Umbilical cord (tissue), 2 donors: ENCODE measurements at places on chromosomes 6 and 20. TPM values are rescaled to one million over a fixed set of nuclear protein-coding genes. Genes with fewer than 3 reads are reported as not detected.
A peak's percentile ranks its signal among the peaks of the same experiment; 100 is the strongest.

DNA sequence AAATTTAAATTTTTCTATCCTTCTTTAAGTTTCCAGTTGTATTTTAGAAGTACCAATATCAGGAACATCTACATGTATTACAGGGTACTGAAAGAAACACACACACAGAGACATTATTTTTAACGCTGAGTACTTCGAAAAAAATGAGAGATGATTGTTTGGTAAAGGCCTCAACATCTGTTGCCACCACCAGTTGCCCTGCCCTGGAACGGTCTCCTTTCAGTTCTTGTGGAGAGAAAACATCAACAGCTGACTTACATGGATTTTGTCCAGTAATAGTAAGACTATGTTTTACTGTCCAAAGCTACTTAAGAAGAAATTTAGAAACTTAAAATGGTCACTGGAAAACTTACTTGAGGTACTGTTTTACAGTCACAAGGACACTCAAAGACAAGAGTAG, 16.7 kb downstream of the HMGCLL1 start:
- DNase-seq, result no peak

DNA sequence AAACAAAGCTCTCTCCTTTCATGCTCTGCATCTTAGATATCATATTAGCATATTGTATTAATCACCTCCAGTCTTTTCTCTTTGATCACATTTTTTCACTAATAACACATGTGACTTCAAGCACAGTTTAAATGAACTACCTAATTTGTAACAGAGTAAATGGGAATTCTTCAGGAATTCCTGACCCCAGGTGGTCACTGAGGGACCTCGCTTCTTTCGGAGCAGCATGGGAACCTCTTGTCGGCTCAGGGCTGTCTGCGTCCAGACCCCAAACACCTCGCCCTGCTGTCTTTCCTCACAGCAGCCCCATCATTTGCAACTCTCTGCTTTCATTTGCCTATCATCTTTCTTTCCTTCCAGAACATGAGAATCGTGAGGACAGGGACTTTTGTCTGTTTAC, 103.5 kb downstream of the DACT2 start:
- no peak for DNase-seq

DNA sequence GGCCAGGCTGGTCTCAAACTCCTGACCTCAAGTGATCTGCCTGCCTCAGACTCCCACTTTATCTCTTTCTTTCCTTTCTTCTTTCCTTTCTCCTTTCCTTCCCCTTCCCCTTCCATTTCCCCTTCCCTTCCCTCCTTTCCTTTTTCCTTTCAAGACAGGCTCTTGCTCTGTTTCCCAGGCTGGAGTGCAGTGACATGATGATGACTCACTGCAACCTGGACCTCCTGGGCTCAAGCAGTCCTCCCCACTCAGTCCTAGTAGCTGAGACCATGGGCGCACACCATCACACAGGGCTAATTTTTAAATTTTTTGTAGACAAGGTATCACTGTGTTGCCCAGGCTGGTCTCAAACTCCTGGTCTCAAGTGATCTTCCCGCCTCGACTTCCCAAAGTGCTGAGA, 377.6 kb upstream of the ZFP64 start:
- no peak for DNase-seq

DEFB132 gene
- 2.4 TPM for total RNA-seq

GRM4 gene
- 0.96 TPM for total RNA-seq

- DNase-seq, result peak; percentile 70
Observed at GRCh38 chr20:19232997-19233794, 20.8 kb downstream of the SLC24A3 start.

MDC1 gene
- total RNA-seq, result 14.9 TPM

DNA sequence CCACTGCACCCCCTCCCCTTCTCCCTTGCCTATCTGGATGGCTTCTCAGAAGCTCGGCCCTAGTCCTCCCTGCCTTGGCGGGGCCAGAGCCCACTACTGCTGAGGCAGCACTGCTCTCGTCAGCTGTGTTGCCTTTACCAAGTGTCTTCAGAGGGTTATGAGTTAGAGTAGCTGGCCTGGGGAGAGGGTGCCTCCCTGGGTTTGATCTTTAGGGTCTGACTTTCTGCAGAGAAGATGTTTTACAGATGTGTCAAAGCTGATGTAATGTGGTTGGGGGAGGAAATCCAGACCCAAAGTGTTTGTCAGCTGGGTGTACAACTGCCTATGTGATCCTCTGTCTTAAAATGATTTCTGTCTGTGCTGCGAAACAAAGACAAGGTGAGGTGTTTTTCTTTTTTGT, 30.4 kb upstream of the PI16 start:
- DNase-seq, result peak; percentile 82

DNA sequence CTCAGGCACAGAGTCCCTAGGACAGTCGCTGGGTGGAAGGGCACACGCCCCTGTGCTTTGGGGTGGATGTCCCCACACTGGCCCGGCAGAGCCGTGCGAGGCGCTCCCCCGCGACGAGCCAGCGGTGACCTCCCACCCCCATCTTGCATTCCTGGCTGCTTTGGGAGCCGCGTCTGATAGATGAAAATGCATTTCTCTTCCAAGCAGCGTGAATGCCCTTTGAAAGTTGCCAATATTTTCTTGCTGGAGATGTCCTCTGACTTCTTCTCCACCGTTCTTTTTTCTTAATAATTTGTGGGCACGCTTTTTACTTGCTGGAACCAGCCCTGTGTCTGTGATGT, 29.9 kb downstream of the COL20A1 start:
- DNase-seq, result no peak

- DNase-seq, result no peak
Observed at GRCh38 chr6:159646733-159647132, 46.3 kb downstream of the SOD2 start.

GRCh38 chr20:52446421-52447224, 255.0 kb upstream of the ZFP64 start:
- DNase-seq, result no peak

GRCh38 chr6:148593130-148593812, 153.6 kb upstream of the UST start:
- peak; percentile 24 for DNase-seq

GRCh38 chr6:89966228-89966544, 71.9 kb downstream of the GJA10 start:
- DNase-seq, result peak; percentile 99

DNA sequence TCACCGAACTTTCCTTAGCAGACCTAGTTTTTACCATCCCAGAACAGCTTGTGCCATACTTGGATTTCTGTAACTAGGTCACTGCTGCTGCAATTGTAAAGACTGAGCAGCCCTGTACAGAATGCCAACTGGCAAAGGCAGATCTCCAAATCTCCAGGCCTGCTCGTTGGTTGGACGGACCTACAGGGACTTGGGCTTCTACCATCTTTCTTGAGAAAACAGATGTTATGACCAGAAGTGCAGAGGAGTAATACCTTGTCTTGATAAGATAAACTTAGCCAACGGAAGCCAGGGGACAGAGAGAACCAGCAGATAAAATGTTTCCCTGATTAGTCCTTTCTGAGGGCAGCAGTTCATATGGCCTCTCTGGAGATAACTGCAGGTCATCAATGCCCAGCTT, 304.1 kb downstream of the RFPL4B start:
- no peak for DNase-seq

- DNase-seq, result no peak
Observed at GRCh38 chr20:15843777-15844176, 729.5 kb downstream of the KIF16B start.

TREML2 gene
- total RNA-seq, result 0.72 TPM

DNA sequence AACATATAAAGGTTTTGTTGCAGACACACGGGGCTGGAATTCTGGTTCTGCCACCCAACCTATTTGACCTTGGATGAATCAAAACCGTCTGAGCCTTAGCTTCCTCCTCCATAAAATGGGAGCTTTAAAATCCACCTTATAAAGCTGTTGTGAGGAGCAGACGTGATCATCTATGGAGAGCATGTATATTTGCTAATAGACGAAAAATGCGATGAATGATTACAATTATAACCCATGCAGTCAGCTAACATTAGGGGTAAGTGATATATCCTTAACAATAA, 586 bp upstream of the NUP153 start:
- no peak for DNase-seq

ITPR3 gene
- 4.1 TPM for total RNA-seq

DNA sequence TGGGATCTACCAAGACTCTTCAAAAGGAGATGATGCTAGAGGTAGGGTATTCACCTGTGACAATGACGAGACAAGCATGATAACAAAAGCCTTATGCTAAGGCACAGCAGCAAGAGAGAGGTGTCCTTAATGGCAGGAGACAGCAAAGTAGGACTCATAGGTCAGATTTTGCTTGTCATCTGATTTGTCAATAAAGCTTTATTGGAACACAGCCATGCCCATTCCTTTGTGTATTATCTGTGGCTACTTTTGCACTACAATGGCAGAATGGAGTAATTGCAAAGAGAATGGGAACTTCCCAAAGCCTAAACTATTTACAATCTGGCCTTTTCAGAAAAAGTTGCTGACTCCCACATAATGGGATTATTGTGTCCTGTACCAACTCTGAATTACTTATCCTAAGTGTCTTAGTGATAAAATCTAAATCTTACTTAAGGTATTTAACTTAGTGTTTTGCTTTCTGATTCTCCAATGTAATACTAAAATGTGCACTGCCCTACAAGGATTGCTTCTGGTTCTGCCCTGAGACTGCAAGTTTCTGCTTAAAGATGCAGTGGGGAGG, 221.6 kb downstream of the CDC5L start:
- no peak for DNase-seq

DNA sequence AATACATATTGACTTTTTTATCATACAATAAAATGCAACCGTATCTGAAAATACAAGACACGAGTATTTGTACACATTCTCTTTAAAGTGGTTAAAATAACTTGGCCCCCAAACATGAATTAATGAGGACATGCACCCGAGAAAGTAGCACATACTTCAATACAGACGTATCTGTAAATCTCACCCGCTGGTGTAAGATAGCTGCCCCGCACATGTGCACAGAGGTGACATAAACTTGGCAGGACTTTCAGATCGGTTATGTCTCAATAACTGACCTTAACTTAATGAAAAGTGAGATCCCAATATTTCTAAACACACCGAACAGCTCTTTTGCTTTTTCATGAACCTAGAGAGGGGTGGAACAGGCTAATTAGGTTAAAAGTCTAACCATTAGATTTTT, 91.5 kb upstream of the RPS6KA2 start:
- DNase-seq, result no peak

KCNQ2 gene
- total RNA-seq, result 0.96 TPM

DNA sequence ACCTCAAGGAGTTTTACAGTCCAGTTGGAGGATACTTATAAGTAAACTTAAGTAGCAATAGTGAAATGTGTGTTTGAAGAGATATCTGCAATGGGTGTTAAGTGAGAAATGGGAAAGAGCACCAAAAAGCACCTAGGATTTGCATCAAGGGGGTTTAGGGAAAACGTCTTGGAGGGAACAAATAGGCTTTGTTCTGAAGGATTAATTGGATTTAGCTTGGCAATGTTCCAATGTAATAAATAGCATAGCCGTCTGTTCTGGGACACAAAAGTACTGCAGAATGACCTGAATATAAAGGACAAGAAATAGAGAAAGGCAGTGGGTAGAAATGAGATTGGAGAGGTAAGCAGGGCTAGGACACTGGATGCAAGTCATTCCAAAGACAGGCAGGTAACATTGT, 2.8 kb upstream of the MYO6 start:
- no peak for DNase-seq

DNA sequence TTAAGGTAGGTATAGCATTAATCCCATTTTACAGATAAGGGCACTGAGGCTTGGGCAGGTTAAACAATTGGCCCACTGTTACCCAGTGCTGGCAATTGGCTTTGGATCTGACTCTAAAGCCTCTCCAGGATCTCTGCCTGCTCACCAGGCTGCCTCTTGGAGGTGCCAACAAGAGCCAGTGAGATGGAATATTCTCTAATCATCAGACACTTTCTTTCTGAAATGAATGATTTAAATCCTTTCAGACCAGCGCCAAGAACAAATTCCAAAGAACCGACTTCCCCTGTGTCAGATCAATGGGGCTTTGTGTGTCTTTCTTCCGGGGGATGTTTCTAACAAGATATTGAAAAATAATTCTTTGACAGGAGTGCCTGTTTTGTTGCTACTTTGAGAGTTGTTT, 23.6 kb downstream of the CYP39A1 start:
- no peak for DNase-seq

- no peak for DNase-seq
Observed at GRCh38 chr20:60295214-60295613, 337.0 kb downstream of the CDH26 start.

DNA sequence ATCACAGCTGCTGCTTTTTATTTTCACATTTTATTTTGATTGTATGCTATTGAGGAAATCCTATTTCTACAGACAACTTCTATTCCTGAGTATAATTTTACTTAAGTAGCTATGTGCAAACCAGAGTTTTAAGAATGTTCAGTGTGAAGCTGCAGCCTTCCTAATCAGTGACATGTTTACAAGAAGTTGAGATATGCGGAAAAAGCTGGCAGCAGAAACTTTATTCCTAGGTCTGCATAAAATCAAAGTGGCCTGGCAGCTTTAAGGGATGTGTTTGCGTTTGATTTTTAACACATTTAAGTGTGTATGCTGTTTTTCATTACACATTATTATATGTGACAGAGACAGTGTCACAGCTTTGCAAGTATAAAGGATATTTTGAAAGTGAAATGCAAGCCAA, 26.3 kb downstream of the MAPK14 start:
- DNase-seq, result peak; percentile 80

DNA sequence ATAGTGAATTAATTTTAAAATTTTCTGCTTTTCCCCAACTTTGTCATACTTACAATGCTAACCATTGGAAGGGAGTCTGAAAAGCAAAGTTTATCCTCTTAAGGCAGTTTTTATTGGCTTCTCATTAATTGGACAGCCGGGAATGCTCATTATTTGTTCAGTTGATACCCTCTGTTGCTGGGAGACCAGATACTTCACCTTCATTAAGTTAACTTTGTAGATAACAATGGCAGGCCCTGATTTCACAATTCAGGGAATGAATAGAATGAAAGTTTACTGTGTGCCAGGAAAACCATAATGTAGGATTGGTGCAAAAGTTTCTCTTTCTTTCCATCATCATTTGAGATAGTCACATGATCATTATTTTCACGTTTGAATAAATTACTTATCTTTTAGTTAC, 49.0 kb downstream of the COL19A1 start:
- DNase-seq, result no peak

DNA sequence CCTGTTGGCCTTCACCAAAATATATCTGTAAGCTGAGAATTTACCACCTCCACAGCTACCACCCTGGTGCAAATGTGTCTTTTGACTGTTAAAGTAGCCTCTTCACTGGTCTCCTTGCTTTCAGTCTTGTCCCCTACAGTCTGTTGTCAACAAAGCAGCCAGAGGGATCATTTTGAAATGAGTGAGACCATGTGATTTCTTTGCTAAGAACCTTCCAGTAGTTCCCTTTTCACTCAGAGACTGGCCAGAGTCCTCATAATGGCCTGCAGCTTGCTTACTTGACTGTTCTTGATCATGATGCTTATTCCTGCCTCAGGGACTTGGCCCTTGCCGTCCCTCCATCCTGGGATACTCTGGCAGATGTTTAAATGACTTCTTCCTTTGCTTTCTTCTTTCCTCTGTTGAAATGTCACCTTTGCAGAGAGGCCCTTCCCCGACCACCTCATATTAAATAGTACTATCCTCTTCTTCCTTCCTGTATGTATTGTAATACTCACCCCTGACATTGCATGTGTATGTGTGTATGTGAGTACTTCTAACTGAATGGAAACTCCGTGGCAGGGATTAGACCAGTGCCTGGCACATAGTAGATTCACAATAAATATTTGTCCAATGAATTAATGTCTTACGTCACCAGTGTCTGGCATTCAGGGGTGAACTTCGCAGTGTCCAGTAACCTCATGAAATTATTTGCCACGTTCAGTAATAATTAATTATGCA, 5.0 kb downstream of the MANBAL start:
- peak; percentile 38 for DNase-seq

GRCh38 chr6:24439858-24440539, 37.3 kb downstream of the MRS2 start:
- no peak for DNase-seq

CGA gene
- total RNA-seq, result 8.2 TPM

HLA-DPB1 gene
- total RNA-seq, result 1.7 TPM

MRPL14 gene
- 28.9 TPM for total RNA-seq
